ENCODE measurements at places on chromosomes 3 and 15.
A peak's percentile ranks its signal among the peaks of the same experiment; 100 is the strongest.

DNA sequence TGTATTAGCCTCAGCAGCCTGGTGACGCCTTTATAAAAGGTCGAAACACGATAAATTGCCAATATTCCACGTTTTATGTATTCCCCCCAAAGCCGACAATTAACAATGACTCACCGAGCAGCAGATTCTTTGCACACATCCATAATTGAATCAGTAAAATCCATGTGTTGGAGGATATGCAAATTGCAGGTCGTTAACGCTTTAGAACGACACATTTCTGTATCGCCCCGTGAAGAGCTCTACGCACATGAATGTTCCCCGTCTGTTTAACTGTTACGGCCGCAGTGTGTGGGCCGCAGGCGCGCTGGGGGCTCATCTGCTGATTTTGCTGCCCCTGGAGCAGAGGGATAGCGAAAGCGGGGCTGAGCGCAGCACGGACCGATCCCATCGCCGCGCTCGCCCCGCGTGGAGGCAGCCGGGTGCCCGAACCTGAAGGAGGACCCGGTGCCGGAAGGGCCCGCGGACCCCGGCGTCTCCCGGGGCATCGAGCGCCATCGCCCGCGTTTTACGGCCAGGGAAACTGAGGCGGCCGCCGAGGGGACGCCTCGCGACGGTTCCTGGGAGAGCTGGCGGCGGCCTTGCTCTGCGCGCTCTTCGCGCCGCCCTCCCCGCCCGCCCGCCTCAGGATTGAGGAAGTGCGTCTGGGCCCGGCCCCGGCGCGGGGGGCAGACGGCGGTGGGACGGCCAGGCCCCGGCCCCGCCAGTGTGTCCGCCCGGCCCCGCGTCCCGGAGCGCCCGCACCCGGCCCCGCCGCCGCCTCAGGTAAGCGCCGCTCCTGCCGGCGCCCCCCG is at the start of gene LRRK1:
LRRK1 (plus strand) TSS at position 668 of the 791 bp plus-strand sequence. CDS start 5,276 bp downstream, outside the sequence.
- peak; percentile 27 for DNase-seq

- DNase-seq: no peak
These were observed 165.0 kb downstream of the ABHD5 start for GRCh38 chr3:43855674-43856299.

GRCh38 chr15:32843219-32843815 is 125.5 kb downstream of the GREM1 start:
- DNase-seq: no peak

GRCh38 chr3:60932643-60933042 is 318.6 kb downstream of the FHIT start:
- no peak for DNase-seq

- no peak for DNase-seq
These were observed 47.3 kb upstream of the ATG7 start for GRCh38 chr3:11224870-11225229.

DNA sequence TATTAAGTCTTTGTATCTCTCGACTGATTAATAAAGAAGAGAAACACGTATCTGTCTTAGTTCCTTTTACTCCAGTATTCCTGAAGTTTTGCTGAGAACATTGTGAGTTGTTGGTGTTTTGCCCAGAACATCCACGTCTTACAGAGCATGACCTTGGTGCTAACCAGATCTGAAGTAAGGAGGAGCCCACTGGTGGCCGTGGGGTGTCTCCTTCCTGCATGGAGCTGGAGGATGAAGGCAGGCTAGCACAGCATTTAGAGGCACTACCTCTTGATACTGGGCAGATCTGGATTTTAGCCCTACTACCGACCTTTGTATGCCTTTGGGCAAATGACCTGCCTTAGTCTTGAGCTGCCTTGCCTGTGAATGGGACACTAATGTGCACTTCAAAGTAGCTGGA is 28.9 kb upstream of the ESYT3 start:
- no peak for DNase-seq

- DNase-seq: no peak
These were observed 6.8 kb upstream of the ADPGK start for GRCh38 chr15:72790302-72790910.

- no peak for DNase-seq
These were observed 14.5 kb upstream of the CAPN3 start for GRCh38 chr15:42344763-42345162.

- no peak for DNase-seq
These were observed 334.4 kb upstream of the THRB start for GRCh38 chr3:24829011-24829581.

- no peak for DNase-seq
These were observed 226.8 kb upstream of the ST8SIA2 start for GRCh38 chr15:92166751-92167405.

DNA sequence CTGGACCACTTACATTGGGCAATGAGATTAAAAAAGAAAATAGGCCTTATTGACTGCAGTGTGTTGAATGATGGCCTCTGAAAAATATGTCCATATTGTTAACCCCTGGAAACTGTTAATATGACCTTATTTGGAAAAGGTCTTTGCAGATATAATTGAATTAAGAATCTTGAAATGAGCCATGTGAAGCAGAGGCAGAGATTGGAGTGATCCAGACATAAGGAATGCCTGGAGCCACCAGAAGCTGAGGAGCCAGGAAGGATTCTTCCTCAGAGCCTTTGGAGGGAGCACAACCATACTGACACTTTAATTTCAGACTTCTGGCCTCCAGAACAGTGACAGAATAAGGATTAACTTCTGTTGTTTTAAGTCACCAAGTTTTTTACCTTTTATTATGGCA is 510.4 kb upstream of the AGTR1 start:
- no peak for DNase-seq

- no peak for DNase-seq
These were observed 2.1 kb upstream of the USP4 start for GRCh38 chr3:49341996-49342395.

- peak; percentile 49 for DNase-seq
These were observed 23.6 kb downstream of the TIMP4 start for GRCh38 chr3:12135029-12135657.

DNA sequence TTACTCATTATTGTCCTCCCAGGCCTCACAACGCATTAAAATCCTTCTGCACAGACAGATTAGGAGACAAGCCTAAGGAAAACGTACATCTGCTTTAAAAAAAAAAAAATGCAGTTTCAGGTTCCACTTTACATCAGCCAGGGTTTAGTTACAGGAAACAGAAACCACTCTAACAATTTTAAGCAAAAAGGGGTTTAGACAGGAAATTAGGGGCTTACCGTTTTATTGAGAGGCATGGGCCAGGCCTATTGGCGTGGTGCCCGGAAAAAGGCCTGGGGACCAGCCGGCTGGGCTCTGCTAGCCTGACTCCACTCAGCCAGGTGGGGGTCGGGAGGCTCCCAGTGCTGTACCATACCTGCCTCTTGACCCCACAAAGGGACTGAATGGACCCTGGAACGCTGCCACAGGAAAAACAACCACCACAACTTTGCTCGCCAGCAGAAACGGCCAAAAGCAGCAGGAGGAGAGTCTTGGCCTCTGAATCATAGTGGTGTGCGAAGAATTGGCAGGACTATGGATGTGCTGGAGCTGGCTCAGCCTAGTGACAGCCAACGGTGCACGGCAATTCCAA is 124.3 kb downstream of the CHSY1 start:
- peak; percentile 55 for DNase-seq

- DNase-seq: no peak
These were observed 68.4 kb downstream of the MGLL start for GRCh38 chr3:127753898-127754410.

GRCh38 chr3:73245459-73245858 is 184.0 kb downstream of the EBLN2 start:
- DNase-seq: no peak

DNA sequence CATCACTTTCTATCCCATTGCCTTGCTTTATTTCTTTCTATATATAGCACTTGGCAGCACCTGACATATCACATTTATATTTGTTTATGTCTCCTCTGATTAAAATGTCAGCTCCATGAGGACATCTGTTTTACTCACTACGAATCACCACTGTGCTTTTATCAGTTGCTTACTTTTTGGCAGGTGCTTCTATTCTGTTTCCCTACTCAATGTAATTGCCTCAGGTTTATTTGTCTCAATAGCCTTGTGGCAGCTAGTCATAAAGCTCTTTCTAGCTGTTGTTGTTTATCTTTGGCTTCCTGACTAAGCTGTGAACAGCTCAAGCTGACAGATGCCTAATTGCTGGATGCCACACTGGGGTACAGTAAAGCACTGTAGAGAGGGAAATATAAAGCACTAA is 85.5 kb downstream of the VPS13C start:
- no peak for DNase-seq

GRCh38 chr3:42410370-42411131 is at the start of gene LYZL4:
TSS of gene LYZL4 (minus strand) at chr3:42410610. CDS start at chr3:42407251, 3,359 bp downstream.
- DNase-seq: no peak

DNA sequence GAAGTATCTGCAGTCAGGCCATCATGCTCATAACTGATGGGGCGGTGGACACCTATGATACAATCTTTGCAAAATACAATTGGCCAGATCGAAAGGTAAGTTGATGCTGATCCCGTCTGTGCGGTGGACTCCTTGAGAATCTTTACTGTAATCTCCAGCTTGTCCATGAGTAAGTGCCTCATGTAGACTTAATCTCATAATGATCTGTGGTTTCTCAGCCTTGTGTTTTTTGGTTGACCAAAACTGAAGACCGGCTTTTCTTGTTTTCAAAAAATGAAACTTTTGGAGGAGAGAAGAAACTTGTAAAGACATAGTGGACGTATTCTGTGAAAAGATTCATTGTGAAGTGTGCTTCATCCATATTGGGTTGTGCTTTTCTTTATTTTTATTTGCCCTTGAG is 285.7 kb downstream of the LRTM1 start:
- DNase-seq: no peak

GRCh38 chr15:67685008-67685599 is 140.2 kb upstream of the SKOR1 start:
- DNase-seq: no peak

GRCh38 chr3:4517643-4518311 is 24.6 kb downstream of the ITPR1 start:
- DNase-seq: no peak

DNA sequence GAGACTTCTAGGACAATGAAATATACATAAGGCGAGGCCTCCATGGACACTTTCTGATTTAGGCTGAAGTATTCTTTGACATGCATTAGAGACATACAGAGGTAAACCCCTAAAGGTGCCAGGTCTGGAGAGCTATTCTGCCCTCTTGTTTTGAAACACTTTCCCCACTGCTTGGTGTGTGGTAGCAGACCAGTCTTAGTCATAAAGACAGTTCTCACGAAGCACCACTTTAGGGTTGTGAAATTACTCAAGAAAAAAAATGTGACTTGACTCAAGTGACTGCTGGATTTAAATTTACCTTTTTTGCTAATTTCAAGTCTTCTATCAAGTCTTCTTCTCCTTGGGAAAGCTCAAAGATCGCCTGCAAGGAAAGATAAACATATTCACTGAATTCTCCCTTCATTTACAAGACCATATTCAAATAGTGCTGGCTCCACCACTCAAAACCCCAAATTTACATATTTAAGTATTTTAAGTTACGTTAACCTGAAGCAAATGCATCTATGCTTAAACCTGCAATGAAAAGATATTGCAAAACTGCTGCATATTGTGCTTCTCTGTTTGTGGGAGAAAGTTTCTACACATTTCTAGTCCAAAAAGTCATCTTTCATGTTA is 48.4 kb downstream of the ARHGEF3 start:
- no peak for DNase-seq

DNA sequence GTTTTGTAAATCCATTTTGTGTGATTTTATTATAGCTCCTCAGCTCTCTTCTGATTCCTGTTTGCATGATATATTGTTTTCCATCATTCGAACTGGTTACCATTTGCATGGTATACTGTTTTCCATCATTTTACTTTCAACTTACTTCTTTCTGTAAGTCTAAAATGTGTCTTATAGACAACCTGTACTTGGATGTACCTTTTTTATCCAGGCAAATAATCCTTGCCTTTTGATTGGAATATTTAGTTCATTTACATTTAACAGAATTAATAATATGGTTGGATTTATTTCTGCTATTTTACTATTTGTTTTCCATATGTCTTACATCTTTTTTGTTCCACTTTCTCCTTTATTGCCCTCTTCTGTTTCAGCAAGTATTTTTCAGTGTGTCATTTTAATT is 62.8 kb downstream of the CHD2 start:
- no peak for DNase-seq

GRCh38 chr3:50255251-50255615 is 13.7 kb upstream of the SEMA3B start:
- no peak for DNase-seq

DNA sequence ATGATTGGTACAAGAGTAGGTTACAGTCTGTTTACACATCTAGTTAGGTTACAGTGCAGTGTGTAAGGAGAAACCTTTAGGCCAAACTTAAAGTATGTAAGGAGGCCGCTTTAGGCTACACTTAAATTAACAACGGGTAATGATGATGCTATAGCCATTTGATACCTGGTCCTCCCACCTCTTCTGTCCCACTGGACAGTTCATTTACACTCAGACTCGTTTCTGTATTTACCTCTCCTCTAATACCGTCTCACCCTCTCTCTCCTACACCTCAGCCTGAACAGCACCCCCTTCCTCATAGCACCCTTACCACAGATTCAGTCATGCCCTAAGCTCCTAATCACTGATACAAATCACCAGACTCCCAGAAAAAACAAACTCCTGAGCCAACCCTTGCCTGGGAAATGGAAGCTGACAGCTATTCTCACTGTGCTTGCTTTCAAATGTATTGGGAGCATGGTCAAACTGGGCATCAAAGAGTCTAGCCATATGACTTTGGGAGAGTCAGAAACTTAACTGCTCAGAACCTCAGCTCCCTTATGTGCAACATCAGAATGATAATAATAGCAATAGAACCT is 241.3 kb upstream of the SETMAR start:
- DNase-seq: no peak

DNA sequence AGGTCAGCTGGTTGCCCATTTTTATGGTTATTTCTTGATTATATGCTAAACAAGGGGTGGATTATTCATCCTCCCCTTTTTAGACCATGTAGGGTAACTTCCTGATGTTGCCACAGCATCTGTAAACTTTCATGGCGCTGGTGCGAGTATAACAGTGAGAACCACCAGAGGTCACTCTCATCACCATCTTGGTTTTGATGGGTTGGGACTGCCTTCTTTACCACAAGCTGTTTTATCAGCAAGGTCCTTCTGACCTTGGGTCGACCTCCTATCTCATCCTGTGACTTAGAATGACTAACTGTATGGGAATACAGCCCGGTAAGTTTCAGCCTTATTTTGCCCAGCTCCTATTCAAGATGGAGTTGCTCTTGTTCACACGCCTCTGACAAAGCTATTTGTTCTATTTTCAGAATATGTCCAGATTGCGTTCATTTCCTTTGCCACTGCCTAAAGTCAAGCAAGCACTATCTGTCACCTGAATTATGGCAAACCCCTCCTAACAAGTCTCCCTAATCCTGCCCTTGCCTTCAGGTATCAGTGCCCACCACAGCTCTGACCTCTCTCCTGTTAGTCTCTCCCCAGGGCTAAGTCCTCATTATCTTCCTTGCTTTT is 308.5 kb downstream of the ROBO2 start:
- no peak for DNase-seq

- DNase-seq: no peak
These were observed 4.0 kb upstream of the CCR1 start for GRCh38 chr3:46212101-46212500.

- DNase-seq: no peak
These were observed 201.7 kb upstream of the PFN2 start for GRCh38 chr3:150172356-150172755.

All from H54 (cell line).